ENCODE measurements at places on chromosomes 1 and 21.

DNA sequence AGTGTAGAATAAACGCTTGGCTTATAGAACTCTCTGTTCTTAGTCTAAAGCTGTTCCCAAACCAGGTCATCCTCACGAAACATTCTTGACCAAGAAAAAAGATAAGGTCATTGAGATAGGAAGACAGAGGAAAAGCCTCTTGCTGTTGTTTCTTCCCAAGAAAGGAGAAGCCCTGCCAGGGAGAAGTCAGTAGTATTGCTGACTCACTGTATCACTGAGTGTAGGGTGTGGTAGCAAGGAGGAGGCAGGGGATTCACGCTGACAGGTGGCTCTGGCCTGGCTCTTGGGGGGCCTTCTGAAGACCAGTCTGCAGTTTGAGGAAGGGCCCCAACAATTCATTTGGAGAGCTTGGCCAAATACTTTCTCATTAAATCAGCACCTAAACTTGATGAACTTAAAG lies 97.8 kb downstream of the CD247 start:
- no peak for DNase-seq

GRCh38 chr1:56216218-56216617 lies 363.1 kb downstream of the PLPP3 start:
- no peak for DNase-seq

DNA sequence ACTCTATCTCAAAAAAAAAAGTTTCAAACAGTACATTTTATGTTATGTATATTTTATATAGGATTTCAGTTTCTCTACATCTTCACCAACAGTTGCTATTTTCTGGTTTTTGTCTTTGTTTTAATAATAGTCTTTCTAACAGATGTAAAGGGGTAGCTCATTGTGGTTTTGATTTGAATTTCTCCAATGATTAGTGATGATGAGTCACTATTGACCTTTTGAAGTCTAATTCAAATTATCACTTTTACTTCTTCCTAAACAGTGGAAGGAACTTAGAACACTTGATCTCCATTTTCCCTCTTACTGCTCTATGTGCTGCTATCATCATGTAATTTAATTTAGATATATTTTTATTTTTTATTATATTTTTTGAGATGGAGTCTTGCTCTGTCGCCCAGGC lies 31.7 kb upstream of the SHCBP1L start:
- no peak for DNase-seq

GRCh38 chr1:179229214-179230140 lies at the start of gene ABL2:
Gene ABL2 (minus strand): TSS chr1:179229677. CDS start chr1:179229397, 280 bp downstream.
- peak; percentile 70 for DNase-seq

- no peak for DNase-seq
Measured at GRCh38 chr1:209107535-209107934, 476.0 kb upstream of the CAMK1G start.

DNA sequence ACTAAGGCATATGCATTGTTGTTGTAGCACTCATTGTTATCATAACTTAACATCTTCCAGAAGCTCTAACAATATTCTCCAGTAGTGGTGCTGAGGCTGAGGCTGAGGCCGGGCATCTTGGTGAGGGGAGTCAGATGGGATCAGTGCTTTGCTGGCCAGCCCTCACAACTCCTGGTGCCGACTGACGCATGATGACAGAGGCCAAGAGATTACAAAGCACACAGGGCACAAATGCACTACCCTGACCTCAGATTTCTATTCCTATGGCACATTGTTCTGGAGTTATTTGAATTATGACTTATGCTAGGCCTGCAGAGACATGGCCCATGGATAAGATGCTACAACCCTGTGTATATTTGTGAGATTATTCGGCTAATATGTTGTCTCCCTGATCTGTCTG lies 8.3 kb upstream of the IGSF5 start:
- no peak for DNase-seq

DNA sequence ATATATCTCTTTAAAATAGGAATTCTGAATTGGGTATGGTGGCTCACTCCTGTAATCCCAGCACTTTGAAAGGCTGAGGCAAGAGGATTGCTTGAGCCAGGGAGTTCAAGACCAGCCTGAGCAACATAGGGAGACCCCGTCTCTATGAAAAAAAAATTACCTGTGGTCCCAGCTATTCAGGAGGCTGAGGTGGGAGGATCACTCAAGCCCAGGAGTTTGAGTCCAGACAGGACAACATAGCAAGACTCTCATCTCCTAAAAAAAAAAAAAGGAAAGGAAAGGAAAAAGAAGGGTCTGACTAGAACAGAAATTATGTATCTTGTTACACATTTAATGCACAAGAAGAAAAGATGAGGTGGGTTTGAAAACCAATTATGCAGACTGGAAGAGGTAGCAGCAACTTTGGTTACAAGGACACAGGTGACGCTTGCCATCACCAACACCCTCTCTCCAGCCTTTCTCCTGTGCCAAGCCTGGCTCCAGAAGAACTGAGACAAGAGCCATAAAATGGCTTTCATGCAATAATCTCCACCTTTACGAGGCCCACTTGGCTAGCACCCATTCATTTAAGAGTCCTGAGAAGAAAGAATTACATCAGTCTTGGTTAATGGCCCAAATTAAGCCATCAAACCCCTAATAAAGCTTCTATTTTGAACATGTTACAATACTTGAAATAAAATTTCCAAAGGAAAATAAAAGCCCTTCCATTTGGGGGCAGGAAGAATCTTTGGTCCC lies 4.8 kb upstream of the SELENBP1 start:
- DNase-seq: no peak

DNA sequence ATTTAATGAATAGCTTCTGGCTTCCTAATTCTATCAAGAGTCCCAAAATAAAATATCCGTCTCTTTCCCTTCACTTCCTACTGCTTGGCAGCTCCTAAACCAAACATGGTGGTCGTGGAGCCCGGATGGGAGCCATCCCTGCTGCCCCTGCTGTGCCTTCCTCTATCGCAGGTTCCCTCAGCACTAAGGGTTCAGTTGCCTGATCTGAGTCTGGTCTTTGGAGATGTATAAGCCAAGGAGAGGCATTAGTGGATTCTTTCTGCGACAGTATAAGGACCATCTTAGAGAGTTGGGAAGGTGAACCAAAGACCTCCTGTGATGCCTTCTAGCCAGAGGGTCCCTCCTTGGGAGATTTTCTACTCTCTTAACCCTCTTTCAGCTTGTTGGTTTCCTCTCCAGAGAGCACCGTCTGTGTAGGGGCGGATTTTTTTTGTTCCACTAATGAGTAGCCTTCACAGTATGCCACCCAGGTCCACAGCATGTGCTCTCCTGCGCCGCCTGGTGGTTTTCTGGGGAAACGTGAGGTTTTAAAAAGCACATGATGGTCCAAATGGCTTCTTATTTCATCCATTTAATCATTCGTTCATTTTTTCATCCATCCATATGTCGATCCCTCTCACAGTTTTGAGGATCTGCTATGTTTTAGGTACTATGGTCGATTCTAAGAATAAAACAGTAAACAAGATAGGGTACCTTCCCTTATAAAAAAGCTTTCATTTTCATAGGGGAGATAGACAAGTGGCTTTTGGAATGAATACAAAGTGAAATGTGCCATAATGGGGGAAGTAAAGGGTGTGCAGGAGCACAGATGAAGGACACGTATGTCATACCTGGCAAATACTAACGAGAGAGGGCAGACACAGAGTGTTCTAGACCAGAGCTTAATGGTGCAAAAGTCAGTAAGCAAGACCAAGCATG lies 71.0 kb downstream of the NFASC start:
- DNase-seq: peak; percentile 80

- no peak for DNase-seq
Measured at GRCh38 chr1:166172106-166172505, 5.3 kb upstream of the FAM78B start.

DNA sequence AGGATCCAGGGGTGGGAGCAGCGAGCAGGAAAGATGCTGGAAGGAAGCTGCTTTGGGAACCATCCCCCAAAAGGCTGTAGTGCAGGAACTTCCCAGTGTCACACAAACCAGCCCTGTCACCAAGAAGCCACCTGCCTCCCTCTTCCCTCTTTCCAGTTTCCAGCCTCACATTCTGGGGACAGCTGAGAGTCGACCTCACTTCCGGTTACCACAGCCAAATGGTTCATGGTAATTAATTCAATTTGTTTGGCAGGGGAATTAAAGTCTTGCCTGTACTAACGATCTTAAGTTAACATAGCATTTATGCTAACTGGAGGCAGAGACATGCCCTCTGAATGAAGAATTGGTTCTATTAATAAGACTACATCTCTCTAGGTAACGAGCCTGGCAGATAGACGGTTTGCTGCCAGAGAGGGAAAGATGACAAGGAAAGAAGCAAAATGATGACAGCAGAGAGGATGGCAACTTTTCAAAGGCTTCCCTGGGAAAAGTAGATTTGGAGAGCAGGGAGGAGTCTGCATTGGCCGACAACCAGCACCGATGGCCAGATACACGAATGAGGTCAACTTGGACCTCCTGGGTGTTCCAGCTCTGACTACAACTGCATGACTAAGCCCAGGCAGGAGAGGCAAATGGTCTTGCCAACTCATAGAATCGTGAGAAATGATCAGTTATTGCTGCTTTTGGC lies 64.1 kb downstream of the TMCO4 start:
- peak; percentile 69 for DNase-seq

- peak; percentile 20 for DNase-seq
Measured at GRCh38 chr1:27153927-27154358, 982 bp downstream of the SLC9A1 start.

DNA sequence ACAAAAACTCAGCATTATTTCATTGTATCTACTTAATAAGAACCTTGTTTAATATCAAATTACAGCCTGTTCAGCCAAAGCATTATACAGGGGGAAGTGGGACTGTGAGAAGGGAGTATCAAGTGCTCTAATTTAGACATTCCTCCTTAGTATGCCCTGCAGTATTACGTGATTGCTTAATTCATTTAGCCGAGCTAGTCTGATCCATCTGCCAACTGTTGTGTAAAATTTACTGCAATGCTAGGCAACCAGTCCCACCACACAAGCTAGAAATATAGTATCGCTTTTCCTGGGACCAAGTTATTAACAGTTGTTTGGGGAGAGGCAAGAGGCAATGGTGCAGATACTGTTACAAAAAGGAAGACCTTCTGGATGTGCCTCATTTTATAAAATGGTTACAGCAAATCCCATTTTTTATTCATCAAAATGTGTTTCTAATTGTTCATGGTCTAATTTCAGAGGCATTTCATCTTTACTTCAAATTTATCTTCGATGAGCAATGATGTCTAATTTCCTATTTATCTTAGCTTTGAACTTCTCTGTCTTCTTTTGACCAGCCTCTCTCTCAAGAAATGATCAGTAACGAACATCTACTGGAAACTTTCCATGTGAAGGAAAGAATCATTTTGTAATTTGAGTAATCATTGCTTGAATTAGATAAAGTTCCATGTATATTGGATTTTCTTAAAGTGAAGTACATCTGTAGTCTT lies 283.3 kb downstream of the DUSP10 start:
- no peak for DNase-seq

- DNase-seq: no peak
Measured at GRCh38 chr1:81329041-81329440, 471.7 kb upstream of the ADGRL2 start.

GRCh38 chr1:203480525-203481084 lies 5.0 kb downstream of the PRELP start:
- peak; percentile 71 for DNase-seq

DNA sequence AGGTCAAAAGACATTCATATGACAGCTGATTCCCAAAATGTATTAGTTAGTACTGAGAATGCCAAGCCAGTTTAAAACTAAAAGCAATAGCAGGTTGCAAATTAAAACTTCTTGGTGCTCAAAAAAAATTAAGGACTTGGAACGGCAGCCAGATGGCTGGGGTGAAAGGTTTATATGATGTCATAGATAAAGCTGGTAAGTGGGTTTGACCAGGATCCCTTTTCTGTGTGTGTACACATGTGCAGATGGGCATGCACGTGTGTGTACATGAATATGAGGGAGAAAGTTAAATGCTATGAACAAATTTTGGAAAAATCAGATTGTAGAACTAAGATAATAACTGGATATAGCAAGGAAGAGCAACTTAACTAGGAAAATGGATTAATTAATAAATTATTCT lies 39.1 kb upstream of the DPH5 start:
- no peak for DNase-seq

DNA sequence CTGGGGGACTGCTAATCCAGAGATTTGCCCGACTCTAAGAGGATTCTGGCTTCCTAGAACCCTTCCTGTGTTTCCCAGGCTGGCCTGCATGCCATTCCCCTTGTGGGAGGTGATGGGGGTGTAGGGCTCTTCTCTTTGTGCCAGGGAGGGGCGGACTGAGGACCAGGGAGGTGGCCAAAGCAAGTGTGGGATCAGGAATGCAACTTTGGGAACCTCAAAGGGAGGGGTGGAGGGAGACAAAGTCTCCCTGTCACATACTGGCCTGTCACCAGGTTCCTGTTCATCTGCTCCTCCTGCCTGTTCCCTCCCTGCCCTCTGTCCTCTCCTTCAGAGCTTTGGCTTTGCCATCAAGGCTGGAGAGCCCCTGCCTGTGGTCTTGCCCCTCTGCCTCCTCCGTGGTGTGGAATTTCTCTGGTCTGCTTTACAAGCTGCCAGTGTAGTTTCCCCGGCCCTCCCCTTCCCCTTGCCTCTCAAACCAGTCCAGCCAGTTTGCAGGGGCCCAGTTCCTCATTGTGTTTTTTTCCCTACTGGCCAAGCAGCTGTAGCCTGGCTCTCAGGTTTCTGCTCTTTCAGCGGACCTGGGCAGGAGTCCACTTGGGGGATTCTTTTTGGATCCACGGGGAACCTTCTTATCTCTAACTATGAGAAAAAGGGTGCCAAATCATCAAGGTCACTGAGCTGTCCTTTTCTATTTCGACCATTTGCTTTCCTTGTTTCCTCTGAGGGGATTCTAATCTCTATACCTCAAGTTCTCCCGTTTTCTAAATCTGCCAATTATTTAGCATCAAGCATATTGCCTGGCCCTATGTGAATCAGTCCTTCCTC lies 1.8 kb downstream of the CGN start:
- DNase-seq: no peak

DNA sequence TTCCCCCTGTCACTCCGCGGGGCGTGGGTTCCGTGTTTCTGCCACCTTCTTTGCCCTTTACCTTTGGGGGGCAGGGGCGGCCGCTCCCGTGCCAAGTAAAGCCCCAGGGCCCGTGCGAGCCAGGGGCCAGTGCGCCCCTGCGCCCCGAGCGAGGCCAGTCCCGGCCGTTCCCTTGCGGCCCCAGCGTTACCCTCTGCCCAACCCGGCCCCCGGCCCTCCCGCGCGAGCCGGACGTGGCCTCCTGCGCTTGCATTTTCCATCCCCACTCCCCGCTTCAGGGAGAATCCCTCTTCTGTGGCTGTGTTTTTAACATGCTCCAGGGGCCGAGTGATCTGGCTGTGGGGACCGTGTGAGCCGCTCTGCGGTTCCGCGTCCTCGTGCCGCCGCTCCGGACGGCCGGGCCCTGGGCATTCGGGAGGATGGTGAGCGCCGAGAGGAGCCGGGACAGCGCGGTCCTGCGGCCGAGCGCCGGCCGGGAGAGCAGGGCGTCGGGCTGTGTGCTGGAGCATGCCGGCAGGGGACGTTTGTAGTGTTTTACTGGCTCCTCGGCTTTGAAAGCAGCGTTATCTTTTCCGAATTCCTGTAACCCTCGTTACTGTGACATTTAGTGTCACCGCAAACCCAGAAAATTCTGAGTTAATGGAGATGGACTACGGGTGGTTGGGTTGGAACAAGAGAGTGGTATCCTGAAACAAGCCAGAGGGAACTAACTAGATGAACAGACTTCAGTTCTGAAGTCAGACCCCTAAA lies 1.0 kb downstream of the GALNT2 start:
- DNase-seq: peak; percentile 36
